NCI-H524 treated with DMSO at 0.1 percent for 48 hours (cell line): ENCODE measurements at places on chromosomes 3 and 15.

- DNase-seq: no peak
These were observed 667.7 kb downstream of the MAGI1 start for GRCh38 chr3:65371053-65371452.

- no peak for DNase-seq
These were observed 43.9 kb downstream of the PXYLP1 start for GRCh38 chr3:141275511-141275910.

GRCh38 chr15:100252359-100252758, 89.4 kb downstream of the ADAMTS17 start:
- no peak for DNase-seq

- no peak for DNase-seq
These were observed 466.4 kb downstream of the DIPK2A start for GRCh38 chr3:144437989-144438388.

DNA sequence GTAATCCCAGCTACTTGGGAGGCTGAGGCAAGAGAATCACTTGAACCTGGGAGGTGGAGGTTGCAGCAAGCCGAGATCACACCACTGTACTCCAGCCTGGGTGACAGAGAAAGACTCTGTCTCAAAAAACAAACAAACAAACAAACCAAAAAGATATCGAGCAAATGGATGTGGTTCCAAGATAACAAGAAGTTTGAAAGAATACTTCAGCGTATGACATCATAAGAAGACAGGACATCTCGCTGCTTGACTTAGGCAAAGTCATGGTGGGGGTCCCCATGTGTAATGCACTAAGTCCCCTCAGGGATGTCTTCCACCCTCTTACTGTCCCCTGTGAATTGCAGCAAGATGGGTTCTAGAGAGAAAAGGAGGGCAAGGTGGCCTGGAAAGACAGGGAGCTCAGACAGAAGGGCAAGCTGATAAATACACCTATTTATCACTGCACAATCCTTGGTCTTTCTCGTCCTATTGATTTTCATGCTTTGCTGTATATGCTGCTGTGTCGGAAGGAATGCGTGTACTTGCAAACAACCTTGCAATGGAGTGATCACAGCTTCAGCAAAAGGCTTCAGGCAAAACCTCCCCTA, 115.0 kb downstream of the BDH1 start:
- no peak for DNase-seq

DNA sequence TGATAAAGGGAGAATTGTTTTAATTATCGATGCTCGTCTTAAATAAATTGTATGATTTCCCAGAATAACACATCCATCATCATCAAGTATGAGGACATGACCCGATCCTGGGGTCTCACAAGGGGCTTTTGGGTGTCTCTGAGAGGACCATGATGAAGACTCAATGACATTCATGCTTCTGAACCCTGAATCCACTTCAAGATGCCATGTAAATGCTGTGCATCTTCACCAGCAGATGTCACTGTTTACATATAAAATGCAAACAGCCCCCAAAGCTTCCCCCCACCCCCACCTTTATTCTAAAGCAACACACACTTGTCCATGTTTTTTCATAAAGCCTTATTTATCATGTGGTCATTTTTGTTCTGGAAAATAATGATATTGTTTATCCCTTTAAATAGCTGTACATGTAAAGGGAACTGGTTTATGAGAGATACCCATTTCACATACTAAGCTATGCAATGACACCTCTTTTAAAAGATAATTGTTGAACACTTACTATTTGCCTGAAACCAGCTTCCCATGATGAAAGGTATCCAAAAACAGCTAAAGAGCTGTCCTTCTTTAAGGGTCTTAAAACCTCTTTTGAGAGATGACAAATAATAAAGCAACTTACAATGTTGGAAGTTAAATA, 69.7 kb upstream of the UBE3A start:
- no peak for DNase-seq

DNA sequence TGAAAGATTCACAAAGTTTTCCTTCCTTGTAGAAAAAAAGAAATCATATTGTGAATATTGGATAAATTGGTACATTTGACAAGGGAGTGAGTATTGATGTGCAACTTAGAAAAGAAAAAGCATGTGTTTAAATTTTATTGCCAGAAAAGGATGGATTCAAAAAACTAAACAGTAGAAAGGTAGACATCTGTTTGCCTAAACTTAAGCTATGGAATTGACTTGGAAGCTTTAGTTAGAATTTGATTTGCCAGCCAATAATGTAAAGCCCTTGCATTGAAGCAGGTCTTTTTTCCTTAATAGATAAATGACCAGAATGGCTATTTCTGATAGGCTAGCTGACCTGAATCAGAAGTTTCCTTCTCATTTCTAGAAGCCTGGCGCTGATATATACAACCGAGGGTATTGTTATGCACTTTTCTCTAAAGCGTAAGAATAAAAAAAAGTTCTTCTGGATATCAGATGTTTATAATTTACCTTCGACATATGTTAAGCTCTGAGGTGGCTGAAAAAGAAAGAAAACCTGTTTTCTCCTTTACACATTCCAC, 4.2 kb downstream of the RARB start:
- no peak for DNase-seq

GRCh38 chr3:179229177-179229576, 21.7 kb downstream of the KCNMB3 start:
- no peak for DNase-seq

DNA sequence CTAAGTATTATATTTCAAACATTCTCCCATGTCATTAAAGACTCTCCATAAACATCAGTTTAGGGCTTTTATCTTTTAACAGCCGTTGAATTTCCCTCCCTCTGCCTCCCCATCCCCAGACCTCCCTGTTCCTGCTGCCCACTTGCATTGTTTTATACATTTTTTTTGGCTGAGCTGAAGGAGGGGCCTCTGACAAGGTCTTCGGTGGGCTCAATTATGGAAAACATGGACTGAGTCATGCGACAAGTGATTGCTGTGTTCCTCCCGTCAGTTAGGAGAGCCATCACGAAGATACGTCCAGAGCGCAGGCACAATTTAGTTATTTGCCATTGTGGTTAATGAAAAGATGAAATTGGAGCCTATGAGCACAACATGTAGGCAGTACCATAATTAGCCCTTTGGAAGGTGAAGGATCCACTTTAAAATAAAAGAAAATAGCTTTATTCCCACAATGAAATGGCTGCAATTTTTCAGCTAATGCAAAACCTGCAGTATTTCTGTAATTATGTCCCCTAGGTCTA, 12.0 kb upstream of the NMNAT3 start:
- no peak for DNase-seq

DNA sequence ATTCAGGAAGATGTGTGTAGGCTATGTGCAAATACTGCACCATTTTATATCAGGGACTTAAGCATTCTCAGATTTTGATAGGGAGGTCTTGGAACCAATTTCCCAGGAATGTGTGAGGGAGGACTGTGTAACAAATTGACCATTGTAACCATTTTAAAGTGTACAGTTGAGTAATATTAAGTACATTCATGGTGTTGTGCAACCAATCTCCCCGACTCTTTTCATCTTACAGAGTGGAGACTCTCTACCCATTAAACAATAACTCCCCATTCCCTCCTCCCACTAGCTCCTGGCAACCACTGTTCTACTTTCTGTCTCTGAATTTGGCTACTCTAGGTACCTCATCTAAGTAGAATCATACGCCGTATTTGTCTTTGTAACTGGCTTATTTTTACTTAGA, 5.1 kb downstream of the RCN2 start:
- no peak for DNase-seq

DNA sequence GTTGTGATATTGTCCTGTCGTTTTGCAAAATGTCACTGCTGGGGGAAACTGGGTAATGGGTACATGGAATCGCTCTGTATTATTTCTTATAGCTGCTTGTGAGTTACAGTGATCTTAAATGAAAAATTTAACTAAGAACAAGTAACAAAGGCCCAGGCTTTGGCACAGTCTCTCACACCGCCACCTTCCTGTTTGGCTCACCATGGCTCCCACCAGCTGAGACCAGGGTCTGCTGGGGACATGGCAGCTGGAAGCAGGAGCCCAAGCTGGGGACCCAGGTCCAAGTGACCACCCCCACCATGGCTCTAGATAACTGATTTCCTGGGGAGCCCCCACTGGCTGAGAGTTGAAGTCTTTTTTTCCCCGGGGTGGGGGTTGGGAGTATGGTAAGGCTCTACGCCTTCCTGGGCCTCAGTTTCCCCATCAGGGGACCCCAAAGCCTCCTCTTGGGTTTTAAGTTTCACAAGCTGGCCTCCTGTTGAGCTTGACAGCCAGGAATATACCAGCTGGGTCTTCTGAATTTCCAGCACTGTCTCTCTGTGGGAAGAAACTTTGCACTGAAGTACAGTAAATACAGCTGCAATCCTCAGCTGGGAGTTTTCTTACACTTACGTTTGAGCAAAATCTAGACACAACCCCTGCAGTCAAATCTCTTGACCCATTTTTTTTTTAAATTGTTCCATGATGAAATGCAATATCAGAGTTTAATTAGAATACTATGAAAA, 26.1 kb downstream of the ABTB1 start:
- no peak for DNase-seq

DNA sequence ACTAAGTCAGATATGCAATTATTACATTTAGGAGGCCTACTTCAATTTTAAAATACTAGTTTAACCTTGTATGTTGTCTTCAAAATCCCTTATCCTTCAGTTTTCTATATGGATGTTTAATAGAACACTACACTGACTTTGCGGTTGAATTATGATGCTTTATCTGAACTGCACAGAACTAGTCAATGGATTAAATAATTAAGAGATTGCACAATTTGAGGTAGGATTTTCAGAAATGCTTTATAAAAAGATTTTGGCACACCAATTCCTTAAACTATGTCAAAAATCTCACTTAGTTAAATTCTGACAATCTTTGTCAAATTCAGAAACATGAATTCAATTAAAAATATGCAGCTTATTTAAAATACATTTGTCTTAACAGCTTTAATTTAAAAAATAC, 28.1 kb downstream of the ATOSA start:
- DNase-seq: no peak

- DNase-seq: no peak
These were observed 13.4 kb upstream of the MFSD1 start for GRCh38 chr3:158788446-158788845.

GRCh38 chr15:51588966-51589365, 33.6 kb downstream of the DMXL2 start:
- DNase-seq: no peak

- DNase-seq: no peak
These were observed 1196.3 kb upstream of the GBE1 start for GRCh38 chr3:82957696-82958095.

DNA sequence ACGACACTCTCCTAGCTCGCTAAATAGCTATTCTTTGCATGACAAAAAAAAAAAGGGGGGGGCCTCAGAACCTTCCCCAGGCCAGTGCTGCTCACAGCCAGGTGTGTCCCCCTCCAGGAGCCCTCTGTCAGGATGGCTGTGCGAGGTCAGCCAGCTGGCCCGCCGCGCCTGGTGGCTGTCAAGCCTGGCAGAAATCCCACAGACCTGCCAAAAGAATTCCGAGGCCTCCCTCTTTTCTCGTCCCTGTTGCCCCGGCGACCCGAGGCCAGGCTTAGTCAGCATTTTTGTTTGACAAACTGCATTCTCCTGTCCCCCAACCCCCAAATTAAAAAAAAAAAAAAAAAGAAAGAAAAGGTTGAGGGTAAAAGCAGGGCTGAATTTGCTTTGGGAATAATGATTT, 61.9 kb downstream of the TM4SF4 start:
- DNase-seq: no peak

GRCh38 chr3:4411833-4412232, 55.2 kb downstream of the SUMF1 start:
- no peak for DNase-seq

- DNase-seq: peak; percentile 20
These were observed at the start of gene FBXL22 for GRCh38 chr15:63597038-63597790. Gene FBXL22 (plus strand): TSS chr15:63597387. CDS start chr15:63597393, 6 bp downstream.
